ENCODE measurements at places on chromosomes 3 and 15. TPM values are rescaled to one million over a fixed set of nuclear protein-coding genes. Genes with fewer than 3 reads are reported as not detected.

The SPINT1 gene
- total RNA-seq: 250 TPM

The KCNAB1 gene
- 1.9 TPM for total RNA-seq

GRCh38 chr3:50381383-50381782, 22.1 kb upstream of the TMEM115 start:
- no peak overlapping the region for H3K27ac ChIP-seq
- no peaks in the 10 kb centered on the region for H3K27me3 ChIP-seq
- H3K36me3 ChIP-seq: no peaks in the 10 kb centered on the region
- H3K4me3 ChIP-seq: no peak overlapping the region

- no peaks in the 10 kb centered on the region for H3K27me3 ChIP-seq
- H3K4me3 ChIP-seq: no peak overlapping the region
- peaks cover 36% of the 10 kb centered on the region for H3K4me1 ChIP-seq
- H3K36me3 ChIP-seq: no peaks in the 10 kb centered on the region
Measured at GRCh38 chr3:27532426-27533260, 48.5 kb upstream of the SLC4A7 start.

The CHRFAM7A gene
- total RNA-seq: 0.19 TPM

The CCDC174 gene
- total RNA-seq: 10.7 TPM

The FBLN2 gene
- 122 TPM for total RNA-seq

DNA sequence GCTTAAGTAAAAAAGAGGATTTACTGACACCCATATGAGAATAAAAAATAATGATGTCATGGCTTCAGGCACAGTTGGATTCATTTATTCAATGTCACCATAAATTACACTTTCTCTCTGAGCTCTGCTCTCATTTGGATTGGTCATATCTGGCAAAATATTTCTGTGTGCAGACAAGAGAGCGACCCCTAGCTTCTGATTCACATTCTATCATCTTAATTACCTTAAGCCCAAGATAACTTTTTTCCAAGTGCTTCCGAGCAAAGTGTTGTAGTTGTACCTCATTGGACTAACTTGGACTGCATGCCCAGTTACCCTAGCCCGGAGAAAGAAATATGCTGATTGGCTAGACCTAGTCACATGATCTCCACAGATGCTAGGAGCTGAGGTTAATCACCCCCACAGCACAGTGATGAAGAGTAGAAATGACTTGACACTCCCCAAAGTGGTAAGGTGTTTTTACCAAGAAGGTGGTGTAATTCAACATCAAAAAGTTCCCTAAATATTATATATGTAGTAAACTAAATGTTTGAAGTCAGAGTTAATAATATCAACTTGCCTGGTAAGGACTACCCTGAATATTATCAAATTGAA, 552.2 kb upstream of the SUCLG2 start:
- no peaks in the 10 kb centered on the region for H3K27me3 ChIP-seq
- H3K4me3 ChIP-seq: no peak overlapping the region
- no peak for DNase-seq
- H3K36me3 ChIP-seq: no peaks in the 10 kb centered on the region
- no peak overlapping the region for H3K27ac ChIP-seq

All from esophagus squamous epithelium (tissue), 5 donors.